ENCODE measurements at places on chromosomes 2 and 18. TPM values are rescaled to one million over a fixed set of nuclear protein-coding genes. Genes with fewer than 3 reads are reported as not detected.

GRCh38 chr2:67872481-67872880, 190.3 kb downstream of the C1D start:
- no peak overlapping the region for H3K4me3 ChIP-seq
- H3K4me1 ChIP-seq = no peaks in the 10 kb centered on the region
- no peaks in the 10 kb centered on the region for H3K27me3 ChIP-seq
- no peak overlapping the region for H3K27ac ChIP-seq

DNA sequence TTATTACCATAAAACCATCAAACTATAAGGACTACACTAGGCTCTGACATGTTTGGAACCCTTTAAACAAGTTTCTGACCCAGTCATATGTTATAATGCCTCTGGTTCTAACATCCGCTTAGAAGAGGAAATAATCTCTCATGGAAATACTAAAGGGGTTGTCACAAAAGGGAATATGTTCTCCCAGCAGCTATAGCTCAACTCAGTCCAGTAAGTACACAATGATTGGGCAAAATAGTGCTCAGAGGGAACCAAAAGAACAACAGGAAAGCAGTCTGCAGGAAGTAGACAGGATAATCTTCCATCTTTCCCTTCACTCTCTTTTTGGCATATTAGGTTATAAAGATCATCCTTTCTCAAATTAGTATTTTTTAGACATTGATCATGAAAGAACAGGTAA, 4.3 kb downstream of the SRBD1 start:
- H3K27me3 ChIP-seq = no peaks in the 10 kb centered on the region
- peaks cover 8% of the 10 kb centered on the region for H3K4me1 ChIP-seq
- no peak for DNase-seq

DNA sequence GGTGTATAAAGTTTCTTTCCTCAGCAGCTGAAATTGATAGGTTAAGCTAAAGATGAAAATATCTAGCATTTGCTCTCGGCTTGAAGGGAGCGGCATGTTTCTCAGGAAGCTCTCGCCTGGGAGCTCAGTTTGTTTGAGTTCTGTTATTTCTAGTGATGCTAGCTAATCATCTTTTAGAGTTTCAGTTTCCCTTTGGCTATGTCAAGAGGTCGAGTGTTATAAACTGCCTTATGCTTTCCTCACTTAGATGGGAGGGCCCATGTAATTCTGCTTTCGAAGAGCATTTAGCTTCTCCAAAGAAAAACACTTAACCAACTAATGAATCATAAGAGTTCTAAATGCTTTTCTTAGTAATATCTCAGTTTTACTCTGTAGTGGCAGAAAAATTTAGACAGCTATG, 33.6 kb downstream of the PLCL1 start:
- DNase-seq = no peak
- no peak overlapping the region for H3K27ac ChIP-seq
- H3K4me3 ChIP-seq = no peak overlapping the region
- H3K4me1 ChIP-seq = no peaks in the 10 kb centered on the region
- H3K36me3 ChIP-seq = no peaks in the 10 kb centered on the region
- H3K27me3 ChIP-seq = no peaks in the 10 kb centered on the region

GRCh38 chr2:179592167-179592936, 269.1 kb downstream of the ZNF385B start:
- H3K4me3 ChIP-seq = no peak overlapping the region
- no peaks in the 10 kb centered on the region for H3K27me3 ChIP-seq
- H3K27ac ChIP-seq = no peak overlapping the region
- H3K4me1 ChIP-seq = no peaks in the 10 kb centered on the region

DNA sequence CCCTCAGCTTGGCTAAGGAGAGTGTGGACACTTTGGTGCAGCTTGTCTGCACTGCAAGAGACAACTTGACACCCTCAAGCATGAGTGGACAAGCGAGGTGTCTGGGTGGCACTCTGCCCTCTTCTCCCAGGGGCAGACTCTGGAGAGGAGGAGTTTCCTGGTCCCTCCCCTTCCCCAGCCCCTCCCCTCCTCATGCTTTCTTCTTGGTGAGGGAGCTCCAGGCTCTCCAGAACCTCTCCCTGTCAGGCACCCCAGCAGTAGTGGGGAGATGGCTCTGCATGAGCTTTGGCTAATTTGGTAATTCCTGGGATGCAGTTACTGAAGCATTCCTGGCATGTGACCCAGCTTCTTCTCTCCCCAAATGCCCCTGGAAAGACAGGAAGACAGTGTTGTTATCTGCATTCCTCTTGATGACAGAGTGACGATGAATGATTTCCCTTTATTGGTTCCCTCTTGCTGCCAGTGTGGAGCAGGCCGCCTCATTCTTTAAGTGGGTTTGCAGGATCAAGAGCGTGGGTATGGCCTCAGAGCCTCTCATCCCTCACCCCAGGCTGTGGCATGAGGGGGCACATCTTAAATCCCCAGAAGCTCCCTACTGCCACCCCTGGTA, 89.2 kb downstream of the STPG4 start:
- no peaks in the 10 kb centered on the region for H3K27me3 ChIP-seq
- peak overlapping the region; percentile 82 for H3K27ac ChIP-seq
- no peak for DNase-seq
- peaks cover 70% of the 10 kb centered on the region for H3K4me1 ChIP-seq

GRCh38 chr2:29226375-29226774, 111.2 kb downstream of the CLIP4 start:
- H3K4me1 ChIP-seq = no peaks in the 10 kb centered on the region
- no peak overlapping the region for H3K4me3 ChIP-seq
- H3K27me3 ChIP-seq = no peaks in the 10 kb centered on the region

GRCh38 chr2:16709769-16710168, 44.1 kb upstream of the CYRIA start:
- no peak overlapping the region for H3K4me3 ChIP-seq
- H3K4me1 ChIP-seq = no peaks in the 10 kb centered on the region
- H3K27ac ChIP-seq = no peak overlapping the region
- no peaks in the 10 kb centered on the region for H3K27me3 ChIP-seq
- no peak for DNase-seq

DNA sequence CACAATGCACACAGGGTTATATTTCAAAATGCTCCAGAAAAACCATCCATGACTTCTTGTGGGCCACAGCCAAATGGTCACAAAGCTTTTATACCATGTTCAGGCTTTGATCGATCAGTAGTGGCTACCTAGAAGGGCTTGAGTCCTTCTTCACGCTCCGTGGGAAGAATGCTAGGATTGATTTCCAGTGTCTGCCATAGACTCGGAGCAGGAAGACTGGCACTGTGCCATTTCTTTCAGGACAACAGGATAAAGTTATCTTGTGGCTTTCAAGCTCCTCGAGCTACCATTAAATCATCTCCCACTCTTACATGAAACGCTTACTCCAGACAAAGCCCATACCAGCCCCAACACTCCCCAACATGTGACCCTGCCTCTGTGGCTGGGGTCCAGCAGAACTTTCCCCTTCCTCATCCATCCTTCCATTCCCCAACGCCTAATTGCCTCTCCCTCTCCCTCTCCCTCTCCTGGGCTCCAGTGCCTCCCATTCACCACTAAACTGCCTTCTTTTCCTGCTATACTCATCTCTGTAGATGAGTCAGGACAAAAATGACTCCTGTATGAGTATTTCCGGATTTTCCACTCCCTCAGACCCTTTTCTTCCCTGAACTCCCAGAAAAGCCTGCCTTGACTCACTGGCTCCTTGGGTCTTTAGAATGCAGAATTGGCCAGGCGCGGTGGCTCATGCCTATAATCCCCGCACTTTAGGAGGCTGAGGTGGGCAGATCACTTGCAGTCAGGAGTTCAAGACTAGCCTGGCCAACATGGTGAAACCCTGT, 40.9 kb downstream of the ADD2 start:
- no peak overlapping the region for H3K4me3 ChIP-seq
- H3K4me1 ChIP-seq = no peaks in the 10 kb centered on the region
- DNase-seq = no peak
- H3K27me3 ChIP-seq = no peaks in the 10 kb centered on the region
- no peak overlapping the region for H3K27ac ChIP-seq
- H3K36me3 ChIP-seq = no peaks in the 10 kb centered on the region

DNA sequence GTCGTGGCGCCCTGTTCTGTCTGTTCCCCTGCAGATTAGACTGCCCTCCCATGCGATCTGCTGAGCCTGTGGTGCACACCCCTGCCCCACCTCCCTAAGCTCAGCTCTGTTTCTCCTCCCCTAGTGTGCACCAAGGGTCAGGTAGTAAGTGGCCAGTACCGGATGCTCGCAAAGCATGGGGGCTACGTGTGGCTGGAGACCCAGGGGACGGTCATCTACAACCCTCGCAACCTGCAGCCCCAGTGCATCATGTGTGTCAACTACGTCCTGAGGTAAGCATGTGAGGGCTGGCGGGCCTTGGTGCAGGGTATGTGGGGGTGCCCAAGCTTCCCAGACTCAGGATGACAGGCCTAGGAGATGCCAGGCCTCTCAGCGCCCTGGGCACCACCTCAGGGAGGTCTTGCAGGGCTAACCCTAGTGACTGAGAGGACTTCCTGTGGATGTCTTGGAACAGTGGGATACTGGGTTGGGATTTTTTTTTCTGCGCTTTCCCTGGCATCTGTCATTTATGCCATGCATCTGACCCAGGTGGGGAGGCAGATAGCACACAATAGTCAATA, 78.4 kb downstream of the EPAS1 start:
- H3K27me3 ChIP-seq = no peaks in the 10 kb centered on the region
- peaks cover 3% of the 10 kb centered on the region for H3K36me3 ChIP-seq
- DNase-seq = no peak
- no peaks in the 10 kb centered on the region for H3K4me1 ChIP-seq
- no peak overlapping the region for H3K27ac ChIP-seq

GALNT5 gene
- 6.8 TPM for total RNA-seq

PLEK gene
- not detected for total RNA-seq

SH3RF3 gene
- total RNA-seq = 1.1 TPM

BCL2 gene
- 6.5 TPM for total RNA-seq

ANKRD62 gene
- not detected for total RNA-seq

SAP130 gene
- 43.3 TPM for total RNA-seq

CNDP2 gene
- 113 TPM for total RNA-seq

EFHD1 gene
- total RNA-seq = 4.1 TPM

CRYGC gene
- total RNA-seq = not detected

VWA3B gene
- total RNA-seq = not detected

IL36B gene
- total RNA-seq = not detected

FHOD3 gene
- not detected for total RNA-seq

All from Caco-2 (cell line).